ENCODE measurements at places on chromosomes 3 and 15.

- no peak for DNase-seq
Measured at GRCh38 chr3:10315771-10316344, 5.1 kb downstream of the SEC13 start.

DNA sequence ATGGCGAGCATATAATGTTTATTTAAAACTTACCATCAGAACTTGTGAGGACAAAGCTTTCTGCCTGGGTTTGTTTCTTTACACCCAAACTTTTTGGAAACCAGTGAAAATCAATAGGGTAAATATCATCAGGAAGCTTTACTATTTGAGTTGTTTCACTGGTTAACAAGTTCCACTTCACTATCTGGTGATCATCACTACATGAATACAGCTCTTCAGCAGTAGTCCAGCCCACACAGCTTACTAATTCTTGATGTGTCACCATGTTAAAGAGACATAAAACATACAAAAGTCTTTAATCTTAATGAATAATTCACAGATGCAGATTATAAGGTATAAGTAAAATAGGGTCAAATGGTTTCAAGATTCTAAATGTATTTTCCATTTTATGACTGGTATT is 17.6 kb downstream of the IFT80 start:
- DNase-seq, result no peak

DNA sequence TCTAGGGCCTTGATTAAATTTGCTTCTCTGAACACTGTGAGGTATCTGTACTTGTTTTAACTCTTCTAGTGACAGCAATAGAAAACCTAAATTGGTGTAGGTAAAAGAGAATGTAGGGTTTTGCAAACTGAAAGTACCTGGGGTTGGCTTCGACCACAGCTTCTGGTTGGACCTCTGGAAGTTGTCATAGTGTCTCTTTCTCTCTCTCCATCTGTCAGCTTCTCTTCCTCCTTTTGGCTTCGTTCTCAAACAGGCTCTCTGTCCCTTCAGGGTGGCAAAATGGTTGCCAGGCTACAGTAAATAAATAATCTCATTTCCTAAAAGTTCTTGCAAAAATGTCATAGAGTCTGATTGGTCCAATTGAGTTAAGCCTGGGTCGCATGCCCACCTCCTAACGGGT is 149.3 kb upstream of the CTDSPL start:
- DNase-seq, result no peak

DNA sequence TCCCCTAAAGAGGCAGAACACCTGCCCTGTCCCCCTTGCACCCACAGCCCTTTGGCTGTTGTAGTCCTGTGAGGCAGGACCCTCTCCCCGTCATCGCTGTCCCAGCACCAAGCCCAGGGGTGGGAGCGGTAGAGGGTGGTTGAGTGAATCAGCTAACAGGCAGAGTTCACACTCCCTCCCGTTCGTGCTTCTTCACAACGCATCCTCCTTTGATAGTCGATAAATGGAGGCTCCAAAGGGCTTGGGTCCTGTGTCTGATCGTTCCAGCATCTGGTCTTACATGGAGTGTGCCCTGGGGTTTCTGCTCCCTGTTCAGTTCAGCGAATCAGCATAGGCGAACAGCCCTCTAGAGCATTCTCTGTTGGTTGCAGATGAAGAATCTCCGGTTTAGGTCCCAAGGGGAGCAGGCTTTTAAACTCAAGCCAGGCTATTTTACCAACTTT is 820 bp upstream of the HMCES start:
- DNase-seq, result no peak

- DNase-seq, result no peak
Measured at GRCh38 chr3:149848238-149848637, 35.2 kb downstream of the RNF13 start.

- DNase-seq, result no peak
Measured at GRCh38 chr3:11394392-11394791, 122.2 kb downstream of the ATG7 start.

GRCh38 chr3:179825527-179826246 is 172.8 kb downstream of the USP13 start:
- no peak for DNase-seq

- no peak for DNase-seq
Measured at GRCh38 chr3:60323651-60324050, 927.6 kb downstream of the FHIT start.

DNA sequence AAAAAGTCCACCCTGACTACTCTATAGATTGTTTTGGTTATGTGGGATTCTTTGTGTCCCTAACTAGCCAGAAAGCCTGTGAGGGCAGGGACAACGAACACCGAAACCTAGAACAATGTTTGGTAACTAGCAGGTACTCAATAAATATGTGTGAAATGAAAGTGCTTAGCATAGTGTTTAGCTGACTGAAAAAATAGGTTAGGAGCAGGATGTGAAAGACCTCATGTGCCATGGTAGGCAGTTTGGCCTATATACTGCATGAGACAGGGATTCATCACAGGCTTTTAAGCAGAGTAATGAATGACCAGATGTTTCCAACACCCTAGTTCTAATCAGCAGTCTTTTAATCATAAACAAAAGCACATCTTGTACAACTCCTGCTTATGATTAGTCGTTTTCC is 64.2 kb downstream of the MYO5A start:
- DNase-seq, result peak; percentile 27

GRCh38 chr3:150268426-150269391 is 139.4 kb upstream of the TSC22D2 start:
- DNase-seq, result no peak

GRCh38 chr3:150014782-150015181 is 44.1 kb upstream of the PFN2 start:
- DNase-seq, result no peak

Data from activated naive CD4-positive, alpha-beta T cell treated with Interleukin-2 at 50 U/mL for 16 hours (primary cell).